SW 1271 (cell line): ENCODE measurements at places on chromosomes 7 and 10.

DNA sequence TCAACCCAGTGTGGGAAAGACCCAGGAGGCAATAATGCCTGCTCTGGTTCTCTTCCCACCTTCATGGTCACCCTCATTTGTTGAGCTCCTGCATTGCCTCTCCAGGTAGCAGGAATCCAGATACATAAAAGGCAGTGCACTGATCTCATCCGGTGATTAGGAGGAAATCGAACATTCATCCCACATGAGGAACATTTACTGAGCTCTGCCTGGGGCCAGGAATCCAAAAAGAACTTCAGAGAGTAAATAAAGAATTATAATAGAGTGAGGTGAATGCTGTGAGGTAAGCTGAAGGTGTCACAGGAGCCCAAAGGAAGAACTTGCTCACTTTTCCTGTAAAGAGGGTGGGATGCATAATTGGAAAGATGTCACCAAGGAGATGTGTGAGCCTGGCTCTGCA is 121.2 kb downstream of the RALA start:
- no peak for DNase-seq

- DNase-seq, result no peak
Observed at GRCh38 chr7:40525764-40526163, 391.0 kb downstream of the SUGCT start.

- DNase-seq, result no peak
Observed at GRCh38 chr10:48821111-48821510, 118.5 kb downstream of the LRRC18 start.

DNA sequence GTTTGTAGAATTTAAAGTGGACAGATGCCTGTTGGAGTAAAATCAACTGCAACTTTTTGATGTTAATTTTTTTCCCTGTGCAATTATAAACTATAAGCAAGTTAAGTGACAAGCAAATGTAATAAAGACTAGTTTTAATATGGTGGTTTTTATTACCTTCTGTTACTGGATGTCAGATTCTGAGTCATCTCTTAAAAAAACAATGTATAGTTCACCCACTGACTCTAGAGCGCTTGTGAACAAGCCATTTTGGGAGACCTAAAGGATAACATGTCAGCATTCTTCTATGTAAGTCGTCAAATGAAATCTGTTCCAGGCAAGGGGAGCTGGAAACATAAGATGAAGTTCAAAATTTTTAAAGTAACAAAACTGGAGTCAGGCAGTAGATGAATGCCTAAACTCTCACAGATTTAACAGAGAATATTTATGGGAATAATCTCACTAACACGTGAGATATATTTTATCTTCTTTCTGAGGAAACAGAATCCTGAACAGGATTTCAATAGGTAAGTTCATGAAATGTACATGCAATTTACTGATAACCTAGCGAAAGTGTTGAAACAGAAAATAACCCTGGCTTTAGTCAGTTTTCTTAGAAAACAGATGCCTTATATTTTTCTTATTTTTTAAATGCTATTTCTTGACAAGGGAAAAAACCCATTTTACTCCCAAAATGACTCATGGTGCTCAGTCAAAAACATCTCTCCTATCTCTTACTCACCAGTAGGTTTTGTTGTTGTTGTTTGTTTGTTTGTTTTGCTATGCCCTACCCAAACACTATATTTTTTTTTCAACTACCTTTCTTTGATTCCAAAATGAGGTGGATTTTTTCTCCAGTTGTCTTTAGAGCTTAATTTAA is 91.7 kb downstream of the SLC39A12 start:
- no peak for DNase-seq

GRCh38 chr10:91665842-91666241 is 33.0 kb upstream of the PPP1R3C start:
- DNase-seq, result no peak

GRCh38 chr10:96211764-96212163 is 59.6 kb downstream of the BLNK start:
- no peak for DNase-seq

DNA sequence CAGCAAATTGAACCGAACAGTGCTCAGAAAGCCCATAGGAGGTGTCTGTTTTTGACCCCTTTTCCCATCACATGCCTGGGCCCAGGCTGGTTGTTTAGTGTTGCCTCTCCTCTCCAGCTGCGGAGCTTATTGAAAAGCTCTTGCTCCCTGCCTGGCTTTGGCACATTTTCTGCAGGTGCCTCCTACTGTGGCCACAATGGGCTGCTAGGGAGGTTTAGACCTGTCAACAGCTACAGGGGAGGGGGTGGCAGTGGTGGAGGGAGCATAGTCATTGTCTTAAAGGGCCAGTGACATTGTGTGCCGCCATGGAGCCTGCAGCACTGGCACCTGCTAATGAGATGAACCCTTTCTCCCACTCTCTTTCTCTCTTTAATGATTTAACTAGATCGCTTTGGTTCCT is 13.2 kb upstream of the ENO4 start:
- no peak for DNase-seq

- no peak for DNase-seq
Observed at GRCh38 chr10:11869219-11869618, 46.1 kb downstream of the PROSER2 start.

GRCh38 chr10:126904516-126904817 is 761 bp upstream of the DOCK1 start:
- no peak for DNase-seq

DNA sequence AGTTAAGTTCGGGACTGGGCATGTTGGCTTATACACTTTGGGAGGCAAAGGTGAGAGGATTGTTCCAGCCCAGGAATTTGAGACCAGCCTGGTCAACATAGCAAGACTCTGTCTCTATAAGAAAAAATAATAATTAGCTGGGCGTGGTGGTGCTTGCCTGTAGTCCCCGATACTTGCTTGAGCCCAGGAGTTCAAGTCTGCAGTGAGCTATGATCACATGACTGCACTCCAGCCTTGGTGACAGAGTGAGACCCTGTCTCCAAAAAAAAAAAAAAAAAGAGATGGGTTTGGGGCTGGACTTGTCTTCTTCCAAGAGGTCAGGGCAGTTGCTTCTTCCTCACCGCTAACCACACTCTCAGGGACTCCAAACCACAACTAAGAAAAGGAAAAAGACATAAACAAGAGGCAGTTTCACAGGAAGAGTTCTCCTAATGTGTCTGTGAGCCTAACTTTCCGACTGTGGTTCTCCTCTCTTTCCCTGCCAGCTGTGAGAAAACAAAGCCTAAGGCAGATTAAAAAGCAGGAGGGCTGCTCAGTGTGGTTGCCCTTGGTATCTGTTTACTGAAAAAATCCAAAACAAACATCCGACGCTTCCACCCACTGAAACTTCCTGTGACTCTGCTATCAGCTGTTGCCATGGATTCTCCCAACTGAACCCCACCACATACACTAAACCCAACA is 2.4 kb upstream of the SERPINE1 start:
- DNase-seq, result peak; percentile 21

DNA sequence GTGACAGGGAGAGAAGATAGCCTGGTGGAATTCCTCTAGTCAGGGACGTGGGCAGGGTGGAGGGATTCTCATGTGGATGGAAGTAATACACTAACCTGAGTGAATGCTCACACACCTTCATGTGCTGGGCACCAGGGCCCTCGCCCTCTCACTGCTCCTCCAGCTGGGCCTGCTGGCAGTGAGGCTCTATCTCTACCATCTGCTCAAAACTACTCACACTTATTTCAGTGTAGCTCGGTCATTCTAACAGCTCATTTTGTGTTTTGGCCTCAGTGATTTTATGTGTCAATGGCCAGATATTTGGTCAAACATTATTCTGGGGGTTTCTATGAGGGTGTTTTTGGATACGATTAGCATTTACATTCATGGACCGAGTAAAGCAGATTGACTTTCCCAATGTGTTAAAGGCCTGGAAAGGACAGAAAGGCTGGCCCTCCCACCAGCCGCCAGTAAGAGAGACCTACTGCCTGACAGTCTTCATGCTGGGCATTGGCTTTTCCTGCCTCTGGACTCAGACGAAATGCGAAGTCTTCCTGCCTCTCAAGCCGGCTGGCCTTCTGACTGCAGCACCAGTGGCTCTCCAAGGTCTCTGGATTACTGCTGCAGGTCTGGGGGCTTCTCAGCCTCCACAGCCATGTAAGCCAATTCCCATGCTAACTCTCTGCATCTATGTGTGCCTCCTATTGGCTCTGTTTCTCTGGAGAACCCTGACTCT is 335.4 kb downstream of the CXCL12 start:
- no peak for DNase-seq

- DNase-seq, result peak; percentile 26
Observed at GRCh38 chr10:33365871-33366411, 31.5 kb upstream of the NRP1 start.

DNA sequence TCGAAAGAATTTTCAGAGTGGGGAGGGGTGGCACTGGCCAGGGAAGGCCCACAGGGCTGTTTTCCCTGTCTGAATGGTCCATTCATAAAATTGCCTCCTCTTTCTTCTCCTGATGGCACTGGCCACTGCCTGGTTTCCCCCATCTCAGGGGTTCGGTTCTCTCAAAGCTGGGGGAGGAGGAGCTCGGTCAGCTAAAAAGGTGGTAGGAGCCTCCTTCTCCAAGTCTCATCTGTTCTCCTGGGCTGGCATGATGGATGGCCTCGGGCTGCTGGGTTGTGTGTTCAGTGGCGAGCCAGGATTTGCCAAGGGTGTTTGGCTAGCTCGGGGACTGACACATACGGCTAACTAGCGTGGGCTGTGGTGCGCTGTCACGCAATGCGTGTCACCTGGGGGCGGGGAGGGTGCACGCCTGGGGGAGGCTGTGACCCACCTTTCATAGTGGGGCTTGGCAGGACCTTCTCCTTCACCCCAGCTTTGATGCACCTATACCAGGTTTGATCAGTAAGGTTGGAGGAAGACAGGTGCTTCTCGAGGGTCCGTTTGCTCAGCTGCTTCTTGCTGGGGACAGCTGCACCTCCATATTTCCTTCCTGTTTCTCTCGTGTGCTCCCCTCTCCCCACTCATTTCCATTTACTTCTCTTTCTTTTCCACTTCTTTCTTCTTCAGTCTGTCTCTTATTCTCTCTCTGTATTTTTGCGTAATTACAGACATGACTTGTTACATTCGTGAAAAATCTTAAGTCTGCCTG is 36.3 kb downstream of the RBM20 start:
- DNase-seq, result no peak

DNA sequence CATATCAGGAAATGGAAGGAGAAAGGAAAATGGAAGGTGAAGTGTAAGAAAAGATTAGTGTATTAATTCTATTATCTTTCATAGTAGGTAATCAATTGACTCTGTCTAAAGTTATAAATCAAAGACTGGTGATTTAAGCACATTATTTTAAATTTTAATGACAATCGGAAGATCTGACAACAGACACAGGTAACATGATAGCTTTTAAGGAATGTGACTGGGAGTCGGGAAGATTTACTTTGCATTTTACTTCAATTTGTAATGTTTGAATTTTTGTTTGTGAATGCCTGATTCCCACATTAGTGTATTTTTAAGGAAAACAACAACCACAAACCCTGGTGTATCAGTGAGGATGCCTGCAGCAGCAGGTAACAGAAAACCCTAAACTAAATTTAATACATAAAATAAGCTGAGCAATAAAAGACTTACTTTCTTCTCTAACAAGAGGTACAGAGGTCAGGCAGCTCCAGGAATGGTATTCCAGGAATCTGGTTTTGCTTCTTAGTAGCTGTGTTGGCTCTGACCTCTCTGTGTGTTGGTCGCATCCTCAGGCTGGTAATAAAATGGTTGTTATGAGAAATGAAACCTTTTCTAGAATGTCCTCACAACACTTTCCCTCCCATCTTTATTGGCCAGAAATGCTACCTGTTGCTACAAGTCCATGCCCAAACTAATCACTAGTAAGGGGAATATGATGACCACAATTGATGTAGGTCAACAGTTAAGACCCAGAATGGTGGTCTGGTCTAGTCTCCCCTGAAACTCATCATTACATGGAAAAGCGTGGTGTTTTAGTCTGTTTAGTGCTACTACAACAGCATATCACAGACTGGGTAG is 12.2 kb downstream of the DNAJB9 start:
- DNase-seq, result no peak

GRCh38 chr7:20464891-20465290 is 134.2 kb downstream of the ITGB8 start:
- no peak for DNase-seq

DNA sequence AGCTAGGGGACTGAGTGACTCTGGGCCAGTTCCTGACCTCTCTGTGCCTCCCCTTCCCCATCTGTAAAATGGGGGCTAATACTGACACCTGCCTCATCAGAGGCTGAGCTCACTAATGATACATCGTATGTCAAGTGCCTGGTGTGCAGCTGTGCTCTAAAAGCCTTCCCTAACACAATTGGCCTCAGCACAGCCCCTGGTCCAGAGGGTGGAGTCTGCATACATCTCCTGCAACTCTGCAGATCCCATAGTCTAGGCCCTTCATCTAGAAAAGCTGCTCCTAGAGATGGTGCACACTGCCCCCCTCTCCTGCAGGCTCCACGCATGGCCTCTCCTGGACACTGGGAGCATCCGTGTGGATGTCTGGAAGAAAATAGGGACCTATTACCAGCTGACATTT is 255.0 kb downstream of the RPS24 start:
- no peak for DNase-seq

- DNase-seq, result no peak
Observed at GRCh38 chr7:26688936-26689506, 175.4 kb downstream of the SKAP2 start.

GRCh38 chr7:28433699-28434219 is 21.4 kb downstream of the CREB5 start:
- no peak for DNase-seq

DNA sequence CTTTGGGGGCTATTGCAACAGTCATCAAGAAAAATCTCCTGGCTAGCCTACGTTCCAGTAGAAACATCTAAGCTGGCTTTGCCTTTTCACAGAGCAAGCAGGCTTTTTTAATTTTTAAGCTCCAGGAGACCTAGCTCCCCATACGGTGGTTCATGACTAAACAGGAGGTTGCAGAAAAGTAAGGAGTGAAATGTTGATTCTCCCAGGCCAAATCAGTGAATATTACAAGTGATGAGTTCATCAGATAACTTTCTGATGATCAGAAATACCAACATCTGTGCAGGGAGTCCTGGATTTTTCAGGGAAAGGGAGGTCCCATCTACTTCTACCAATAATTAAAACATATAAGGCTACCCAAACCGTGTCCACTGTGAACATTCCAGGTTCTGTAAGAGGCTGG is 477.3 kb upstream of the CELF2 start:
- DNase-seq, result no peak

- DNase-seq, result no peak
Observed at GRCh38 chr10:124436191-124436638, 13.6 kb downstream of the NKX1-2 start.

GRCh38 chr7:21898265-21898930 is 47.3 kb downstream of the CDCA7L start:
- DNase-seq, result no peak

- no peak for DNase-seq
Observed at GRCh38 chr10:44864637-44865288, 46.4 kb upstream of the TMEM72 start.

GRCh38 chr7:77752016-77752415 is 46.2 kb downstream of the TMEM60 start:
- no peak for DNase-seq

GRCh38 chr10:103584216-103585010 is 90.9 kb downstream of the NEURL1 start:
- no peak for DNase-seq
